Activated CD8-positive, alpha-beta memory T cell treated with anti-CD3 and anti-CD28 coated beads for 24 hours (primary cell): ENCODE measurements at places on chromosomes 7 and 10.

DNA sequence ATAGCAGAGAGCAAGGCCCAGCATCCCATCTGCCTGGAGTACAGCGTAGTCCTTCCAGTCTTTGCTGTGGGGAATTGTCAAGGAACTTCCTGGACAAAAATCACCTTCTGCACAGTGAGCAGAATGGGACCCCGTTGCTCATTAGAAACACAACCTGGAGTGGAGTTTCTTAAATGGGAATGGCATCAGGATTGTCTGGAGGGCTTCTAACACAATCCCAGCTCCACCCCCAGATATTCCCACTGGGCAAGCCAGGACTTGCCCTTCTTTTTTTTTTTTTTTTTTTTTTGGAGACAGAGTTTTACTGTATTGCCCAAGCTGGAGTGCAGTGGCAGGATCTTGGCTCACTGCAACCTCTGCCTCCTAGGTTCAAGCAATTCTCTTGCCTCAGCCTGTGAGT, 356.4 kb downstream of the GALNT17 start:
- DNase-seq: no peak

- DNase-seq: peak; percentile 62
Measured at GRCh38 chr7:25968205-25968993, 183.6 kb upstream of the NFE2L3 start.

GRCh38 chr7:14759785-14760184, 142.8 kb downstream of the DGKB start:
- no peak for DNase-seq

- peak; percentile 15 for DNase-seq
Measured at GRCh38 chr10:118957443-118957825, 72.1 kb upstream of the NANOS1 start.

DNA sequence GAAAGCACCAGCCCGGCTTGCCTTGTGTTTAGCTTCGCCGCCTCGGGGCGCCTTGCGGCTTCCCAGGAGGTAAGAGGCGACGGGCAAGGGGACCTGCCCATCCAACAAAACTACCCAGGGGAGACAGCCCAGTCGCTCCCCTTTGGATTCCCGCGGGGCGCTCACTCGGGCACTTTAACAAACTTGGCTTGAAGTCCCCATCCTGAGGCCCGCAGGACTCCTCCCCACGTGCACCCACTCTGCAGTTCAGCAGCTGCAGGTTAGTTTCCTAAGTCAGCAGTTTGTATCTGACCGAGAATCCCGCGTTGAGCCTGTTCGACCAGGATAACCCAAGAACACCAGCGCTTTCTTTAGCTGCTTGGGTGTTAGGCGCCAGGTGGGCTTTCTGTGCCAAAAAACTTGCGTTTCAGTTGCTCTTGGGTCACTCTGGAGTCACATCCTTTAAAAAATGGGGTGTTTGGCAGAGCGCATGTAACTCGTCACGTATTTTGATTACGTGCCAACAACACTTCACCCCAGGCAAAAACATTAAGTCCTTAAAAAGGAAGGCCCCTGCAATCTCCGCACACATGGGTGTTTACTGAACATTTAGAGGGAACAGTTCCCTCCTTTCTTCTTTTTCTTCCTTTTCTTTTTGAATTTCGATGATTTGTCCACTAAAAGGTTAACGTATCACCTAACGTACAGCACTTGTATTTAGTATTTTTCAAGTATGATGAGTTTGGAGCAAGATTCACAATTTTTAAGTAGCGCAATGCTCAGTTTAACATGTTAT, 876 bp downstream of the DNAH11 start:
- peak; percentile 60 for DNase-seq

DNA sequence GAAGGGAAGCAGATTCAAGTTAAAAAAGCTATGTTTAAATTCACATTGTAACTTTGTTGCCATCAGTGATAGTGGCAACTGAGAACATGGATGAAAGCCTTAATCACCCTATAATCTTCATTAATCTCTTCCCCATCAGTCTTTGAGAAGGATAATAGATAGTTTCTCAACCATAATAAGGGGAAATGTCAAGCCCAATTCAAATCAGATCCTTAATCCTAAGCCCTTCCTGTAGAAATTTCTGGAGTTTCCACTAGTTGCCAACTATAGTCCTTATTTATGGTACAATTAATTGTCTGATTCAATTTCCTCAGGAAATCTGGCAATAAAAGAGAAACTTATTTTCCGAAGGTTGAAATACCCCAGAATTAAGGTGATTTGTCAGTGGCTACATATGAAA, 431.8 kb downstream of the ZWINT start:
- no peak for DNase-seq

DNA sequence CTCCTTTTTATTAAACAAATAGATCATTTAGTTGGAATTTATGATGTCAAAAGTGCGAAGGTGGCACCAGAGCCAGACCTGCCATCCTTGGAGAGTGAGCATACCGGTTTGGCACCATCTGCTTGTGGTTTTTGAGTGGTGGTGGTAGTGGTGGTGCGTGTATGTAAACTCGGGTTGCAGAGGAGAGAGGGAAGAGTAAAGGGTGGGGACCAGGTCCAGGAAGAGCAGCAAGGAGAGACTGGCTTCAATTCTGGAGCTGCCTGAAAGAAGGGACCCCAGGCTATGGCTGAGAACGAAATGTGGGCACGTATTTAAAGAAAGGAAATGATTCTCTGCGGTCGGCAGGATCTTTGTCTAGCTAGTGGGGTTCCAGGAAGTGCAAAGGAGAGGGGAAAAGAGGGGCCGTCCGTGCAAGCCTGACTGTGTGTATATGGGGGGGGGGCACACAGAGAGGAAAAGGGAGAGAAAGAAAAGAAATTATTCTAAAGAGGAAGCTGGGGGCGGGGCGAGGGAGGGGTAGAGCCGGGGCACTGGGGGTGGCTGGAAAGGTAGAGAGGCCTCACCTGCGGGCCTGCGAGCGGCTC, 448 bp upstream of the GOLGA7B start:
- DNase-seq: no peak

DNA sequence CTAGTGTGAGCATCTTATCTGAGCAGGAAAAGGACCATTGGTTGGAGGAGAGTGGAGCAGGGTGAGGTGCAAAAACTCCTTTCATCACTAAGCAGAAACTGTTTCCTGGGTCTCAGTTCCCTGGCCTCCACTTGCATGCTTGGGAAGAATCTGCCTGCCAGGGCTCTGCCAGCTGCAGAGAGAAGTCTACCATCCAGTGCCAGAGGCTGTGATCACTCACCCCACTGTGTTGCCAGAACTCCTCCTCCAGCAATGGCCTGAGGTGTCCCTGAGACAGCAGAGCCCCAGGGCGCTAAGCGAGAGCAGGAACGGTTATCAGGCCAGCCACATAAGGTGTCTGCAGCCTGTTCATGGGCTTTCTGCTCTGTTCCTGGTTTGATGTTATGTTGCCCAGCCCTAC, 991.4 kb downstream of the CCSER2 start:
- no peak for DNase-seq

- DNase-seq: no peak
Measured at GRCh38 chr10:84270708-84271107, 25.9 kb downstream of the RGR start.

DNA sequence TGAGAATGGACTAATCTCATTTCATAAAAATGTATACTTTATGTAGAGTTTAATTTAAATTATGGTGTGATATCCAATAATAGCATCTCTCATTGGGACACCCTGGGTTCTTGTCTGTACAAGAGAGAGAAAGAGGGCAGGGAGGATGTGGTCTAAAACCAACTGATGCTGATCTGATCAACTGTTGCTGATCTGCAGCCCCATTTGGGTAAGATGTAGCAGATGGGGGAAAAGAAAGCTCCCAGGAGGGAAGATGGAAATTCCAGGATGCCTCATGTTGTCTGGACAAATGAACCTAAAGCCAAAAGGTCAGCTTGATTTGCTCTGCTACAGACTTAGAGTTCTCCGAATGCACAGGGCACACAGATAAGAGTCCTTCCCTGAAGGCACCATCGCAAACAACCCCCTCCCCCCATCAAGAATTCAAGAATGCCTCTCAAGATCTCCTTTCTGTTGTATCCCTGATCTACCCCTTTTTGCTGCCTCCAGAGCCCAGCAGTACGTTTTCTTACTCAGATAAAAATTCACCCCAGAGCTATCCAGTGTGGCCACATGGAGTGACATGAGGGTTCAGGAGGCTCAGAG, 171.4 kb upstream of the INHBA start:
- no peak for DNase-seq

DNA sequence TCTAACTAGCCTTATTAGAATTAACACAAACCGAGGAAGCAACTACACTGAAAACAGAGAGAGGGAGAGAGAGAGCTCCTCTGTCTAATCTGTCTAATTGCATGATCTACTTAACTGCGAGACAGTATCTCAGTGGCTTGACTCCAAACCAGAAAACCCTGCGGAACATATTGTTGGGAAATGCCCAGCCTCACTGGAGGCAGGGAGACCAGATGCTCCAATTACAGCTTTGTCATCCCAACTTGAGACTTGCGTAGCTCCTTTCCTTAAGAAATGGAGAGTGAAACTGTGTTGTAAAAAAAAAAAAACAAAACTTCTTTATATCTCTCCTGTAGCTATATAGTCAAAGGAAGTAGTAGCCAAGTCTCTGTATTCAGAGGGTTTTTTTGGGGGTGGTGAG, 52.0 kb upstream of the ZNRF2 start:
- DNase-seq: no peak
